ENCODE measurements at places on chromosomes 2 and 18.

DNA sequence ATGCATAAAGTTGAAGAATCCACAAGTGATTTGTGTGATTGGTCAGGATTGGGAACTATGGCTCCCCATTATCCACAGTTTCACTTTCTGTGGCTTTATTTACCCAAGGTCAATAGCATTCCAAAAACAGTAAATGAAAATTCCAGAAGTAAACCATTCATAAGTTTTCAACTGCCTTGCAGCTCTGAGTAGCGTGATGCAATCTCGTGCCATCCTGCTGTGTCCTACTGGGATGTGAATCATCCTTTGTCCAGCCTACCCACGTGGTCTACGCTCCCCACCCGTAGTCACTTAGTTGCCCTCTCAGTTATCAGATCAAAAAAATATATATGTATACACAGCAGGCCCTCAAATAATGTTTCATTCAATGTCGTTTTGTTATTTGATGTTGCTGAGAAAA is 89.0 kb upstream of the DLGAP1 start:
- DNase-seq = no peak

DNA sequence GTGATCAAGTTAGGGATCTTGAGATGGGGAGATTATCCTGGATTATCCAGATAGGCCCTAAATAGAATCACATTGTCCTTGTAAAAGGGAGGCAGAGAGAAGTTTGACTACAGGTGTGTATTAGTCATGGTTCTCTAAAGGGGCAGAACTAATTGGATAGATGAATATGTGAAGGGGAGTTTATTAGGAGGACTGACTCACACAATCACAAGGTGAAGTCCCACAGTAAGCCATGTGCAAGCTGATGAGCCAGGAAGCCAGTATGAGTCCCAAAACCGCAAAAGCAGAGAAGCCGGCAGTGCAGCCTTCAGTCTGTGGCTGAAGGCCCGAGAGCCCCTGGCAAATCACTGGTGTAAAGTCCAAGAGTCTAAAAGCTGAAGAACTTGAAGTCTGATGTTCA is 275.8 kb downstream of the KCNS3 start:
- no peak for DNase-seq

- no peak for DNase-seq
Observed at GRCh38 chr2:75498907-75499306, 61.8 kb downstream of the EVA1A start.

DNA sequence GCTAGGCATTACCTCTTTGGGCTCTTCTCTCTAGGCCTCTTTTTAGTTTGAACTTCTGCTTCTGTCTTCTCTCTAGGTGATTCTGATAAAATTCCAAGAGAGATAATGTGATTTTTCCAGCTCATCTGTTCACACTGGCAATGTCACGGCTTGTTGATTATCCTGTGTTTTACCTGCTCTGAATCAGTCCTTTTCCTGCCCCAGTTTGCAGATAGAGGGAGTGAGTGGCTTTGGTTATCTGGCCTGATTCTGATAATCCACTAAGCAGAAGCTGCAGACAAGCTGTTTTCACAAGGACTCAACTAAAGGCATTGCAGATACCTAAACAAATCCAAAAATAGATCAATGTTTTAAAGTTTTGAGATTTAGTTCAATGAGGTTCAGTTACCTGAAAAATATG is 111.9 kb downstream of the DCC start:
- no peak for DNase-seq

GRCh38 chr2:187360286-187360685 is 87.8 kb downstream of the CALCRL start:
- DNase-seq = no peak

Measured in AG09309 (cell line).